CMK (cell line): ENCODE measurements at places on chromosomes 6 and 20.

DNA sequence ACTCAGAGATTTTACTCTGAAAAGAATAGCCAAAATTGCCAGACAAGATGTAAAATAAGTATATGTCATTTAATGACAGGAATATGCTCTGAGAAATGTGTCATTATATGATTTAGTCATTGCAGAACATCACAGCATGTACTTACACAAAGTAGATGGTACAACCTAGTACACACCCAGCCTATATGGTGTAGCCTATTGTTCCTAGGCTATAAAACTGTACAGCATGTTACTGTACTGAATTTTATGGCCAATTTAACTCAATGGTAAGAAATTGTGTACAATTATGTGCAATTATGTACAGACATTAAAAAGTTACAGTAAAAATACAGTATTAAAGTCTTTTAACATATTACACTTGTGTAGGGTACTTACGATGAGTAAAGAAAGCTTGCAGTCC is 311.9 kb upstream of the EPHA7 start:
- DNase-seq: no peak

DNA sequence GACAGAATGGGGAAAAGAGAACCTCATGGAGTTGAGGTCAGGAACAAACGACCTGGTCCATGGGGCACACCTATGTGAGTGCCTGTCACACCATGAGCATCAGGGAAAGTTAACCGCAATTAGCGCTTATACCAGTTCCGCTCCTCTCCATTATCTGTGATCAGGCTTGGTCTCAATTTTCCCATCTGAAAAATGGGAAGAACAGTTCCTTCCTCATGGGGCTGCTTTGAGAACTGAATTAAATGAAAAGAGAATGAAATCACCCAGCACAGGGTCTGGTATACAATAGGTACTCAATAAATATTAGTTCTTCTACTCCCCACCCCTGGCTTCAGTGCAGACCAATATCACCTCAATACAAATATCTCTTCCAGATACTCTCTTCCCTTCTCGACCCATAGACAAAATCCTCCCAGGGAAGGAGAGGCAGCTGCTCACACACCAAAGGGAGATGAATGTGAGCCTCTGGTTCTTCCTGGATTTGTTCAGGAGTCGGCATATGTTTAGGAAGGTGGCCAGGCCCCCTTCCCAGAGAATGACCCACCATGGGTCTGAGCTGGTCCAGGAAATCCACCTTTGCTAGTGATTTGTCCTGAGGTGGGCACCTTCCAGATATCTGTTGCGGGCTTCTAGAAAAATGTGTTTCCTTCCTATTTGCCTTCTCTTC is 2.4 kb upstream of the PTGIS start:
- DNase-seq: no peak

DNA sequence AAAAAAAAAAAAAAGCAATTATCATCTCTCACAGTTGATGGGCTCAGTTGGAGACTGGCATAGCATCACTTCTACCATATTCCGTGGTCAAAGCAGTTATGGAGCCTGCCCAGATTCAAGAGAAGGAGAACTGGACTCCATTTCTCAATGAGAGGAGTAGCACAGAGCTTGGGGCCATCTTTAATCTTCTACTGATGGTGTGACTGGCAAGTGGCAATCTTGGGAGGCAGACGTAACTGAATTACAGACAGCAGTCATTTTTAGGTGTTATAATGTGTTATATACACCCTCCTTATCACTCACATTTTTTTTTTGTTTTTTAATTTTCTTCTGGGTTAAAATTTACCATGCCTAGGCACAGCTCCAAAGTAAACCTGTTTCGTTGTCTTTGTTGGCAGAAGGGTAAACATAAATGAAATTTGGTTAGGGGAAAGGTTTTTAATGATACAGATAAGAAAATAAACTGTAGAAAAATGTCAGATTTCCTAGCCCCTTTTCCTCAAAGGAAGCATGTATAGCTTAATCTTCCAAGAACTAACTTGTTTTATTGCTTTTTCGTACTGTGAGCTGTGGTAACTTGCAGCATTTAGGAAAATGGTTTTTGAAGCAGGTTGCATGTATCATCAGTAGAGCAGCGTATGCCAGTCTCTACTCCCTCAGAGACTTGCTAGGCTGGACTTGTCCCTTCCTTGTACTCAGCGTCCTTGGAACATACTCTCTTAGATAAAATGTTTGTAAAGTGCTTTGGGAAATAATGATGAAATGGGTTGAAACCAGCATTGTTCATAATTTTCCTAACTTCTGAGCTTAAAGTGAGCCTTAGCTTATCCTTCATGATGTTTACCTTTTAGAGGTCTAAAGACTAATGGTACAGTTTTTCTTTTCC is 25.7 kb downstream of the ZFAND3 start:
- no peak for DNase-seq

GRCh38 chr20:10002866-10003265 is 31.9 kb upstream of the ANKEF1 start:
- DNase-seq: no peak

DNA sequence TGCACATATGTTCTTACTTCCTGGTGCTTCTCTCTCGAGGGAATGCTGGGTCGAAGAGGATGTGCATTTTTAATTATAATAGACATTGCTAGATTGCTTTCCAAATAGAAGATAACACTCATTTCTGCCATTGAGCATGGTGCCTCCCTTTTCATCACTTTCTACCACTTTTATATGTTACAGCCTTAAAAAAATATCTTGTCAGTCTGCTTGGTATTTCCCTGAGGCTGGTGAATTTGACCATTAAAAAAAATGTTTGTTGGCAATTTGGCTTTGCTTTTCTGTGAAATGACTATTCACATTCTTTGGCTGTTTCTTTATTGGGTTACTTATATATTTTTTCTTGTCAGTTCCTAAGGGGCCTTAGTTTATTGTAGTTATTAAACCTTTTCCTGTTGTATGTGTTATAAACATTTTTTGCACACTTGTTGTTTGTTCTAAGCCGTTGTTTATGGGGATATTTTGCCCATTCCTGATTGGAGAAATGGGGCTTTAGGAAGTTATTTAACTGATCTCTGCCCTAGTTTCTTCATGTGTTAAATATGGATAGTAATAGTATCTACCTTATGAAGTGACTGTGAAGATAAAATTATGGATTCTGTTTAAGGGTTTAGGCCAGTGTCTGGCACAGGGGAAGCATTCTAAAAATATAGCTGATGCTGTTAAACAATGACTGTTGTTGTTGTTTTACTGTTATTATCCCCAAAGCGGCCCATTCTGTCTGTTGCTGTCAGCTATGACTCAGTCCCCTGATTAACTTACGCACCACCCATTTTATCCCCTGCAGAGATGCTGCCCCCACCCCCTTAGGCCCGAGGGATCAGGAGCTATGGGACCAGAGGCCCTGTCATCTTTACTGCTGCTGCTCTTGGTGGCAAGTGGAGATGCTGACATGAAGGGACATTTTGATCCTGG is 3.8 kb downstream of the DDR1 start:
- DNase-seq: no peak

DNA sequence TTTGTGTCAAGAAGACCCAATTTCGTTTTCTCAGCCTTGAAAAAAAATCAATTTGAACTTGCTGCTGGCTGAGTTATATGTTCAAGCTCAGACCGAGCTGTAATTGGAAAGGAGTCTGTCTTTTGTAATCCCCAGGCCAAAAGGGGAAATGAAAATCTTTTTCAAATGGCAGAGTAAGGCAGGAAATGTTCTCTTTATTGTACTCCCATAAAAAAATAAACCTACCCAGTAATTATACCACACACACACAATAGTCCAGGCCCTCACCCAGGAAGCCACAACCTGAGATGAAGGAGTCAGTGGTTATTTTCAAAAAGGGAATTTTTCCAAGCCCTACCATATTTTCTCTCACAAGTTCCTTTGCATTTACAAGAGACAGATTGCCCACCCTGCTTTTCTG is 45.3 kb downstream of the CLIC5 start:
- no peak for DNase-seq

- DNase-seq: no peak
These were observed 139.9 kb upstream of the SLC22A23 start for GRCh38 chr6:3596766-3597165.

DNA sequence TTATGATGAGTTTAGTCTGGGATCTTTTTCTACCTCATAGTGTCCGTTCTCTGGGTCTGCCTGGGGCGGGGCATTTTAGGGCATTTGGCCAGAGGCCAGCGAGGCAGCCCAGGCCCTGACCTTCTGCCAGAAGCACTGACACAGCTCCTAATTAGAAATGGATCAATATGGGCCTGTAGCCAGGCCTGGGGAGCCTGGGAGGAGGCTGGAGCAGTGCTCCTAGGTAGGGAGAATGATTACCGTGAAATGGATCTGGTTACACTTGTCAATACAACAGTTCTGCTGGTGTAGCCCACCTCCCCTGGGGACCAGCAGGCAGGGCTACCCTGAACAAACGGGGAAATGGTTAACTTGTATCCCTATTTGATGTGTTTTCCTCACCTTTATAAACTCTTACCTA is 23.0 kb downstream of the RALY start:
- no peak for DNase-seq

DNA sequence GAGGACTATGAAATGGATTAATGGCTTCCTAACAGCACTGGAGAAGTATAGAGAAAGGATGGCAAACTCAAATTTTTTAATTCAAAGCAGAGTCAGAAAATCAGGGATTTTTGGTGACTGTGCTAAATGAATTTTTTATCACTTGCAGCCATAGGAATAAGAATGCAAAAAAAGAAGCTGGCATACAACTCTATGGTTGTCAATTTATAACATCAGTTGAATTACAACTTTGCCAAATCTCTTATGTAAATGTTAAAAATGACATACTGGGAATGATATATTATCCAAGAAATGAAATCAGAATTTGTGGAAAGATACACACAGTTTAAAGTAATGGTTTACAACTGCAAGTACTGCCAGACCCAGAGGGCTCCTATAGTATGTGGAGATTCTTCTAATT is 106.5 kb downstream of the HTR1B start:
- DNase-seq: no peak

- DNase-seq: no peak
These were observed 638 bp downstream of the BLCAP start for GRCh38 chr20:37526839-37527637.

- no peak for DNase-seq
These were observed 171.3 kb upstream of the KCNK16 start for GRCh38 chr6:39493777-39494176.

GRCh38 chr20:37723668-37724067 is 29.8 kb downstream of the CTNNBL1 start:
- DNase-seq: no peak

DNA sequence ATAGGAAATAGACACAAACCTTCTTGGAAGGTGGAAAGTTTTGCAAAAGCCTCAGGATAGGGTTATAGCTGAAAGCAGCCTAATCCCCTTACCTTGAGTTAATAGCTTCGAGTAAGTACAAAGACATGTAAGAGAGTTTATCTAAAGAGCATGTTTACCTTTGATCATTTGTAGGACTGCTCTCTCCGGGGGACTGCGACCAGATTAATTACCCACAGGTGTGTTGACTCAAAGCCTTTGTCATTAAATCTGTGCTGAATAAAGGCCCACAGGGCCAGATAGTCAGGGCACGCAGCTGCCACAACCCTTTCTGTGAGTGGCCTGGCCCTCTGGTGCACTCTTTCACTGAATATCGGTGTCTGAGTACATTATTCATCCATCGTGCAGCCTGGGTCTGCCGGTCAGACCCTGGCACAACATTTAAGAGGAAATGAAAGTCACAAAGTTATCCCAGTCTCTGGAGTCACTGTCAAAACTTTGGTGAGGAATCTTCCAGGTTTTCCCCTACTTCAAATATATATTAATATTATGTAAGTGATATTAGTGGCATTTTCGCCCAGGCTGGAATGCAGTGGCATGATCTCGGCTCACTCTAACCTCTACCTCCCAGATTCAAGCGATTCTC is 5.4 kb upstream of the MICA start:
- DNase-seq: no peak

- peak; percentile 17 for DNase-seq
These were observed 43.6 kb upstream of the PHACTR3 start for GRCh38 chr20:59560588-59561227.

GRCh38 chr6:126010040-126010439 is 23.7 kb downstream of the TRMT11 start:
- DNase-seq: no peak

- no peak for DNase-seq
These were observed 313.2 kb upstream of the MAP3K7 start for GRCh38 chr6:90900034-90900433.

DNA sequence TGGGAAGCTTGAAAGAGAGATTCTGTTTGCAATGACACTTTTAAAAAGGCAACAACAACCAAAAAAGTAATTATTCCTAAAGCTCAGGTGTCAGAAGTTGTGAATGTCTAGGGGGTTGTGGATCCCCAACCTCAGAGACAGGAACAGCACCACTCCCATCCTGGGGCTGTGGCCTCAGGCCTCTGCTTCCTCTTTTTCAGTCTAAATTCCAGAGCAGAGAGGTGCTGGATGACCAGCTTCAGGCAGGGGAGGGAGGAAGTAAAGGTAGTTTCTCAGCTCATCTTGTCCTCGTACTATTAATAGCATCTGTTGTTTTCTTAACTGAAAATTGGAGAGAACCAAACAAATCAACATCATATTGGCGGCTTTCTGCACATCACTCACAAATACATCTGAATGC is 8.3 kb downstream of the NT5E start:
- DNase-seq: no peak

DNA sequence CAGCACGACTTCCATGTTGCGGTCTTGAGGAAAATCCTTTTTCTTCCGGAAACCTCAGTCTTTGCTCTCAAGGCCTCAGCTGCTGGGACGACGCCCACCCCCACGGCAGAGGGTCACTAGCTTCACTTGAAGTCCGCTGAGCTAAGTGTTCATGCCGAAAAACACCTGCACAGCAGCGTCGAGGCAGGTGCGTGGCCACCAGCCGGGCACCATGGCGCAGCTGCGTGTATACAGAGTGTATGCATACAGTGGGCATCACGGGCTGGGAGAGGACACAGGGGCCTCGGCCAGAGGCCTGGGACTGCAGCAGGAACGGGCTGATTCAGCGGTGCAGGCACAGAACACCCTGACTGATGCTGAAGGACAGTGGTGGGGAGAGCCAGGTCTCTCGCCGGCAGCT is 20.1 kb downstream of the KCNQ2 start:
- DNase-seq: no peak

- no peak for DNase-seq
These were observed 562.3 kb downstream of the DHX35 start for GRCh38 chr20:39524371-39524911.

DNA sequence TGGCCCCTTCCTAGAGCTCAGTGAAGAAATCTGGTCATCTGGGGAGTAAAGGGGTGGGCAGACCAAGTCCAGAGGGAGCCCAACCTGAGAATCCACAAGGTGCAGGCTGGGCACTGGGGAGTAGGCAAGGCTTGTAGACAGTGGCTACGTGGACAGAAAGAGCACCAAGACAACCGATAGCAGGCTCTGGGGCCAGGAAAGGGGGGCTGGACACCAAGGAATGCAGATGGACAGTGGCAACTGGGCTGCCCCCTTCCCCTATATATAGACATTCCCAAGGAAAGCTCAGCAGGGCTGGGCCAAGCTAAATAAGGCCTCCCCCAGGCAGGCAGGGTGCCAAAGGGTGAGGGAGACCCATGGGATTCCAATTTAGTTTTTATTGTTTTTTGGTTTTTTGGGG is 1.5 kb upstream of the TNNC2 start:
- DNase-seq: no peak

GRCh38 chr6:11085758-11086435 is 7.7 kb upstream of the SMIM13 start:
- no peak for DNase-seq
